Stimulated activated CD8-positive, alpha-beta memory T cell treated with anti-CD3 and anti-CD28 coated beads, Interleukin-15, amount 100 ng/mL, for 4 hours (primary cell): ENCODE measurements at places on chromosomes 2 and 18.

- DNase-seq: no peak
Measured at GRCh38 chr2:165161510-165161909, 42.3 kb downstream of the SCN3A start.

DNA sequence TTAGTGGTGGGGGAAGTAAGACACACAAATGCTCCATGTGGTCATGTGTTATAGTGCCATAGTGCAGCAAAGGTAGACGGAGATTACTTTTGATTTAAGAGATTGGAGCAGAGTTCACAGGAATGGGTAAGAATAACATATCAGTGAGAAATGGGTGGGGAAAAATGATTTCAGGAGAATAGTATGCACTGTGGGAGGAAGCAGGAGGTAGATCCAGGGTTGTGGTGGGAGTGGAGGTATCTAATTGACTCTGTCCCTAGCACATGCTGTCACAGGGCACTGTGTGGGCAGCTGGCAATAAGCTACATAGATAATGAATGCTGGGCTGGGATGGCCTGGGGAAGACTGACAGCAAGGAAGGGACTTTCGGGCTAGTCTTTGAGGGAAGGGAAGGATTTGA lies 65.3 kb downstream of the STAT1 start:
- no peak for DNase-seq

- DNase-seq: no peak
Measured at GRCh38 chr2:18777250-18777812, 188.0 kb upstream of the NT5C1B start.

- no peak for DNase-seq
Measured at GRCh38 chr18:32299484-32299883, 109.6 kb downstream of the MEP1B start.

DNA sequence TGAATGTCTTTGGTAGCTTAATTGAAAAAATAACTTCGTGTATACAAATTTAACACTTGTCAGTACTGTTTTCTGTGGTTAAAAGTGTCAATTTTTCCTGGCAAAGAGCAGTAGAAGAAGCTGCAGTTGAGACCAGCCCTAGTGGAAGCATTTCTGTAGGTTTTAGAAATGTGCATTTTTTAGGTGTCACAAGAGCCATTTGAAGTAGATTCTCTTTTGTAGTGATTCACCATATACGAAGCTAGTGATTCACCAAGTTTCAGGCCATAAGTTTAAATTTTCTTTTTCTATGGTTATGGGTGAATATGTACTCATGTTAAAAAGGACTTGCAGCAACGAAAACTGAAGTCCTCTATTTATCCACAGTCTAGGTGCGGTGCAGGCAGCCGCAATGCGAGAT lies 4.2 kb downstream of the NABP1 start:
- no peak for DNase-seq

DNA sequence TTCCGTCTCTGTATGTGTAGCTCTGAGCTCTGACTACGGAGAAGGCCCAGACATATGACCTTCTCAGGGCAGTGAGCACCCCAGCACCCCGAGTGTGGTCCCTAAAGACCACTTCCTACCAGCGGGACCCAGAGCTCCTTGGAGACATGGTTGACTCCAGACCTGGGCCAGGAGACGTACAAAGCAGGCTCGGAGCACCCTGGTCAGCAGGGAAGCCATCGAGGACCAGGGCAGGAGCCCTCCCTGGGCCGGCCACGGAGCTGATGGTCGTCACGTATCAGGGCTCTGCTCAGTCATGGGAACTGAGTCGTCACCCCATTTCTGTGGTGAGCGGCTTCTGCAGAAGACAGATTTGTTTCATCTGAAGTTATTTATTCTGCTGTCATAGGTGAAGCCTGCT lies 12.8 kb upstream of the NEU4 start:
- no peak for DNase-seq

DNA sequence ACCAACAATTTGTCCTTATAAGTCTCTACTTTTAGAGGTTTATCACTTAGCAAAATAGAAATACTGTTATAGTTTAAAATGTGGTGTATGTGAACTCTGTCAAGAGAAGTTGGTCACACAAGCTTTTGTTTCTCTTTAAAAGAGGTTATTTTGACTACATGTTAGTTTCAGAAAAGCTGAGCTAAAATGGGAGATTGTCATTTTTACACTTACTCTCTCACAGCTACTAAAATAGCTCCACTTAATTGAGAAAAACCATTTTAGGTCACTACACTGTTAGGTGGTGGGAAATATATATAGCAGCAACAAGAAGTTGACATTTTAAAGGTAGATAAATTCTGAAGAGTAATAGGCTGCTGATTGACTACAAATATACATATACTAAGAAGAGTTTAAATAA lies 161.5 kb upstream of the KCNJ3 start:
- no peak for DNase-seq

GRCh38 chr2:15238028-15238427 lies 323.1 kb downstream of the NBAS start:
- no peak for DNase-seq

- no peak for DNase-seq
Measured at GRCh38 chr2:99619151-99619550, 129.3 kb upstream of the REV1 start.

GRCh38 chr2:45470531-45470930 lies 140.5 kb downstream of the SRBD1 start:
- no peak for DNase-seq

DNA sequence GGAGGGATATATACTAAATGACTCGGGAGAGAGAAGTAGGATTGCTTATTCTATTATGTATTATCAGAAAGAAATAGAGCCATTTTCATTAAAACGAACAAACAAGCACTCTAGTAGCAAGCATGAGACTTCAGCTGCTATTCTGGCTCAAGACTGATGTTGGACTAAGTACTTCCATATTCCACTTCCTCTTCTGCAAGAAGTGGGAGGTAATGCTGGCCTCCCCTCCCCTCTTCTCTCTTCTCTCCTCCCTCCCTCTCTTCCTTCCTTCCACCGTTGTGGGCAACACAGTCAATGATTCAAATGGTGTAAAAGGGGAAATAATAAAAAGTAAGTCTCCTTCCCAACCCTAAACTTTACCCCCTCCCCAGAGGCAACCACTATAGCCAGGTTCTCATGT lies 62.6 kb downstream of the EMX1 start:
- DNase-seq: no peak
